ENCODE measurements at places on chromosomes 1 and 21. TPM values are rescaled to one million over a fixed set of nuclear protein-coding genes. Genes with fewer than 3 reads are reported as not detected.

PPM1J gene
- total RNA-seq: 1.8 TPM

SLC30A2 gene
- total RNA-seq: 1.2 TPM

ZNF678 gene
- 26.0 TPM for total RNA-seq

BATF3 gene
- 2.5 TPM for total RNA-seq

RLF gene
- 52.7 TPM for total RNA-seq

SUCO gene
- 72.9 TPM for total RNA-seq

HFM1 gene
- total RNA-seq: 13.4 TPM

MTARC1 gene
- 12.7 TPM for total RNA-seq

KCNK2 gene
- 21.9 TPM for total RNA-seq

CD160 gene
- total RNA-seq: 0.96 TPM

PTGFR gene
- total RNA-seq: 0.27 TPM

CYP2J2 gene
- 5.8 TPM for total RNA-seq

KRTAP19-3 gene
- not detected for total RNA-seq
